ENCODE measurements at places on chromosomes 12 and 14.

DNA sequence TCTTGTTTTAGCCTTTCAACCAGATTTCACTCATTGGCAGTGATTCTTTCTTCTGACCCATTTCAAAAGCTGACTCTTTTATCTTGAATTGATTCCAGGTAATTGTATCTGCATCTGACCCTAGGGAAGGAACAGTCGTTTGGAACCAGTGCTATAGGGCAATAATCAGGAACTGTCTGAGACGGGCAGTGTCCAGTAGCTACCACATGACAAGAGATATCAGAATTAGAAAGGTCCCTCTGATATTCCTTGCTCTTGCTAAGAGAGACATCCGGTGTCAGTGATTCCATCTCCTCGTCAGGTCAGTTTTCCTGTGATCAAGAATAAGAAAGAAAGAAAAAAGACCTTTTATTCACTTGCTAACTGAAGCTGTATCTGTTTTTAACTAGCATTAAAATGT, 47.8 kb upstream of the PDE3A start:
- no peak for DNase-seq

DNA sequence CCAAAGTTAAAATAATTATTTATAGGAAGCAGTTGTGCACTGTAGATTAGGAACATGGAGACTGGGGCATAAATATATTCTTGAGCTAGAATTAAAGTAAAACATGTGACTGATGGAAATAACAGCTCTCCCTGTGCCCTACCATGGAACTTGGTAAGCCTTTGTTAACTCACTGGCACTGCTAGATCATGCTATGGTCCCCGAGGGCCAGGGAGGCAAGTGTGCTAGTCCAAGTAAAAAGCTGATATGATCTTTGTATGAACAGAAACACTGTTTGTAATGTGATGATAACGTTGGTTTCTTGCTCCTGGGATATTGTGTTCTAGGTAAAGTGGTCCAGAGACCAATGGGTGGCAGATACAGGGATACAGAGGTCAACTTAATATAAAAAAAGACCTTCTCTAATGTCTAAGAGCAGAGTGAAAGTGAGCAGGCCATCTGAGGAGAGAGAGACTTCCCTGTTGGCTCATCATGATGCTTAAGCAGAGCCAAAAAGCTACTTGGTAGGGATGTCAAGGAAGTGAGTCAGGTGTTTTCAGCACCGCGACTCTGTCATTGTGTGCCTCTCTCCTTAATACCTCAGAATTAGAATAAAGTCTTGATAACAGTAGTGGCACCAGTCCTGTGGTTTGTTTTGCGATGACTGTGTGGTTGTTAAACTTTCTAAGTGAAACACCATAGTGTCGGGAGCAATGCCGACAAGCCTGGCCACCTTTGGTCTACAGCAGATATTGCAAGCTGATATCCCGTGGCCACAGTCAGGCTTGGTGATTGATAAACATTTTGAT, 27.6 kb downstream of the BICD1 start:
- no peak for DNase-seq

DNA sequence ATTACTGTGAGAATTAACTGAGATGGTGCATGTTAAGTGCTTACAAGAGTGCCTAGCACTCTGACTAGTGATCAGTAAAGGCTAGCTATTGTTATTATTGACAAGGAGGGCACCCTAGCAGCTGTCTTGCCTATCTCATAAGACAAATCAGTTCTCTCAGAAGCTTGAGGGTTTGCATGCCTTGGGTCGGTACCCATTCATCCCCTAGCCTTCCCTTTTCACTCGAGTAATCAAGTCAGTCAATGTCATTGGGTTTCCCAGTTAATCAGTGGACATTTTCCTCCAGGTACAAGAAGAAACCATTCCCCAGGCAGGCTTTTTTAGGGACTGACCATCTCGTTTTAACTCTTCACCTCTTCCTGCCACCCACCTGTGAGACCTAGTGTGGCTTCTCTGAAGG, 10.4 kb upstream of the TFCP2 start:
- no peak for DNase-seq

DNA sequence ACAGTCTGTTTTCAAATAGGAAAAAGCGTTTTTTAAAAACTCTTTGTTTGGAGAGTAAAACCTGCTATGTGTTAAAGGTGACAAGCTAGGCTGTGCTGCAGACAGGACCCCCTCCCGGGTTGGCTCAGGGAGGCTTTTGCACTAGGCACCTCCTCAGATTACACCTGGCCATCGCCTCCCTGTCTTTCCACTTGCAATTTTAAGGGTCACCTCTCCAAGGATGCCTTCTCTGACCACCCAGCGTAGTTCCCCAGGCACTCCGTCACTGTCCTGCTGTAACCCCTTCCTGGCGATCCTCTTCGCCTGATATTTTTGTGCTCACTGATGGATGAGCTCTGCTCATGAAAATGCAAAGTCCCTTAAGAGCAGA, 80.7 kb downstream of the NTF3 start:
- DNase-seq: no peak

Data from WTC11 (cell line).